ENCODE measurements at places on chromosomes 4 and X.

GRCh38 chrX:17007134-17007768 lies 60.8 kb downstream of the REPS2 start:
- peak; percentile 21 for DNase-seq

DNA sequence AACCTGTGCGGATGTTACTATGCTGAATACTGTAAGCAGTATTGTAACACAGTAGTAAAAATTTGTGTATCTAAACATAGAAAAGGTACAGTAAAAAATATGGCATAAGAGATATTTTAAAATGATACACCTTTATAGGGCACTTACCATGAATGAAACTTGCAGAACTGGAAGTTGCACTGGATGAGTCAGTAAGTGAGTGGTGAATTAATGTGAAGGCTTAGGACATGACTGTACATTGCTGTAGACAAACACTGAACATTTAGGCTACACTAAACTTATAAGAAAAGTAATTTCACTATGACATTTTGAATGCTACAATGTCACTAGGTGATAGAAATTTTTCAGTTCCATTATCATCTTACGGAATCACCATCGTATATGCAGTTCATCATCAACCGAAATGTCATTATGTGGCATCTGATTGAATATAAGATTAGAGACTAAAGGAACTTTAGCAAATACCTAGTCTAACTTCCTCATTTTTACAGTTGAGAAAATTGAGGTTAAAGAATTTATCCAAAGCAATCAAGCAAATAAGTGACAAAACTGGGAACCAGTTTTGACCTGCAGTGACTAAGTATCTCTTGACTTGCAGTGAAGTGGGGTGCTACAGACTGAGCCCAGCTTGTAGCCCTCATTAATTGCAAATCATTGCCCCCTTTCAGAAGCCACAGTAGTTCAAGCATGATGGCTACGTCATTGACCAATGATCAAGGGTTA lies 55.3 kb downstream of the EGF start:
- DNase-seq = no peak

- DNase-seq = no peak
Observed at GRCh38 chr4:153489856-153490558, 23.8 kb downstream of the TMEM131L start.

- DNase-seq = no peak
Observed at GRCh38 chrX:115058276-115058675, 40.9 kb upstream of the IL13RA2 start.

DNA sequence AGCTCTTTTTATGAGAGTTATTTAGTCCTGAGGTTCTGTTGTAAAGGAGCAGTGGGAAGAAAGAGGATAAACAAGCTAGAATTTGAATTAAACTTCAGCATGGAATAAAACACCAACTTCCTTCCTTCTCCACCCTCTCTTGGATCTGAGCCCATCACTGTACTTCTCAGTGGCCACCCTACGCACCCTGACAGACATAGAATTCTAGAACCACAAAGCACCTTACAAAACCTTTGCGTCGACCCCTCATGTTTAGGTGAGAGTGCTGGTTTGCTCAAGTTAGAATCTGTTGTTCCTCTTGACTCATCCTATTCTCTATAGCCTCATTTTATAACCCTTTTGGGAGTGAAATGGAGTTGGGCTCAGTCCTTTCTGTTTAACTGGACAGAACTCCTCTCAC lies 84.6 kb upstream of the RPL34 start:
- DNase-seq = no peak

DNA sequence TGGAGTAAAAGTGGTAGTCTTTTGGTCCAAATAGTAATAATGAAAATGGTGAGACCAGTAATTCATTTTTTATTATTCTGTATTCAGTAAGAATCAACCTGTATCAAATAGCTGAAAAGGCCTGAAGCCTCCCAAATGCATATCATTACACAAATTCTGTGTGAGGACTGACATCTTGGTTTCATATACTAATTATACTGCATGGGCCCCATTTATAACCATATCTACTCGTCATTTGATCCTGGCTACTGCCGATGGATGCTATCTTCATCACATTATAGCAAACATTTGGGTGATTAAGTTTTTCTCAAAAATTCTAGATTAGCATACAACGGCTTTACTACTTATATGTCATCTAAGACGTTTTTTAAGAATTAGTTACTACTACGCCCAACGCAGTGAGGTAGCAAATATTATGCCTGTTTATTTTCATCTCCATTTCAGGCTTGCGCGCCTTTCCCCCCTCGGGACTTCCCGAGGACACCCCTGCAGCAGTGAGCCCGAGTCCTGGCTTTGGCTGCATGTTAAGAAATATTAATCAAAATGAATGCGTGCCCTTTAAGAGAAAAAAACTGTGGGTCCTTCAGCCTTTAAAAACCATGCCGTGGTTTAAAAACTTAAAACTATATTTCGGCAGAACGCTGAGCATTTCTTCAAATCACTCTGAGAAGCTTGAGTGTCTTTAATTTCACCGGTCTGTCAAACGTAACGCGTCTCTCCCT lies 814 bp upstream of the MMAA start:
- DNase-seq = peak; percentile 31

- no peak for DNase-seq
Observed at GRCh38 chr4:168871632-168872031, 138.4 kb downstream of the CBR4 start.

DNA sequence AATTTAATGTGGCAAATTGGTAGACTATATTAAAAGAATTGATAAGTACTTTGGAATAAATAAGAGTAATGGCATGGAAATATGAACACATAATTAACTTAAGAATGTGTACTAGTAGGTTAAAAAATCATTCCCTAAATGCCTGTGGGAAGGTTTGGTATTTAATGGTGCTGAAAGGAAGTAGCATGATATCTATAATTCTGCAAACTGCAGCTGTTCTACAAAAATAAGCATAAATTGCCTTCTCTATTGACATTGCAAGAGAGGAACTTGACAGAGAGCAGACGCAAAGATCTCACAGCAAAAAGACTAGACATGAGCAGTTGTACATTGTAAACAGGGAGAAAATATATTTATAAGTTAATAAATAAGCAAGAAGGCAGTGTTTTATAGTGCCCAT lies 752.5 kb upstream of the PCDH10 start:
- DNase-seq = no peak

DNA sequence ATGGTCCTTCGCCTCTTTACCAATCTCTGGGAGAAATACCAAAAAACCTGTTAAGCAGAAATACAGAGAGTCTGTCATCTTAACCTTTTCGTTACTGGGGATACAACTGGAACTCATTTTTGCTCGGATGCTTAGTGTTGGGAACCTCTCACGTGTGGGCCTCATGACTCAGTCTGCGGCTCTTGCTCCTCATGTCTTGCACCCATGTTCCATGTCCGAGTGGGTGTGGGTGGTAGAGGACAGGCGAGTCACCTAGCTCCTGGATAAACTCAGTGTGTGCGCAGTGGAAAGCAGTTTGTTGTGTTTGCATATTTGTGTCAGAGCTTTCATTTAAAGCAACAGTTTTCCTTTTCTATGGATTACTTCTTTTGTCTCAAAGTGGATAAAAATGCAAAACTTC lies 70.6 kb downstream of the TNIP2 start:
- DNase-seq = no peak

- DNase-seq = no peak
Observed at GRCh38 chr4:139048026-139048425, 32.4 kb downstream of the NOCT start.

GRCh38 chr4:171794528-171794927 lies 18.7 kb upstream of the GALNTL6 start:
- no peak for DNase-seq

DNA sequence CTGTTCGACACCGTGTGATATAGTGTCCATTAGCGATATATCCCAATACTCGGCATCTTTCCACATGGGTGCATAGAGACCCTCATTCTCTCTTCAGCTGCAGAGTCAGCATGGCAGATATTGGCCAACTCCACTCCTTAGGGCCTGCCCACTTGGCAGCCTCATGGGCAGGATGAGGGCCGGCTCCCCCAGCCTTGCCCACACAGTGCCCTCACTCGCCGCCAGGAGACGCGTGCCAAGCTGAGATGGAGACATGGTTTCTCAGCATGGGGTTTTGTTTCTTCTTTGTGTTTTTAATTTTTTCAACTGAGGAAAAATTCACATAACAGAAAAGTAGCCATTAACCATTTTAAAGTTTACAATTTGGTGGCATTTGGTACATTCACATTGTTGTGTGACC lies 5.3 kb upstream of the PLXNA3 start:
- no peak for DNase-seq

DNA sequence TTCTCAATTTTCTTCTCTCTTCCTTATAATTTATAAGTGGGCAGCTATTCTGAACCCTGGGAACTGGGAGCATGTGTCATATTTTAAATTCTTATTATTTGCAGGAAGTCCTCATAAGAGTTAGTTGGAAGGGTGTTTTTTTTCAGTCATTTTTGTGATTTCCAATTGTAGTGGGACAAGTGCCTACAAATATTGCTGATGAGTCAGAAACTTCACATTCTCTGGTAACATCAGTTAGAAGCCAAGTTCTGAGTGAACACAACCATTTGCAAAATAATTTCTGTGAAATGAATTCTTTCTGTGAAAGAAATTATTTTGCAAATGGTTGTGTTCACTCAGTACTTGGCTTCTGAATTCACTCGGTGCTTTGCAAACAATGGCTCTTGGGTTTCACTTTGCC lies 20.8 kb upstream of the NWD2 start:
- no peak for DNase-seq

- DNase-seq = no peak
Observed at GRCh38 chrX:10654960-10655359, 34.6 kb upstream of the MID1 start.

DNA sequence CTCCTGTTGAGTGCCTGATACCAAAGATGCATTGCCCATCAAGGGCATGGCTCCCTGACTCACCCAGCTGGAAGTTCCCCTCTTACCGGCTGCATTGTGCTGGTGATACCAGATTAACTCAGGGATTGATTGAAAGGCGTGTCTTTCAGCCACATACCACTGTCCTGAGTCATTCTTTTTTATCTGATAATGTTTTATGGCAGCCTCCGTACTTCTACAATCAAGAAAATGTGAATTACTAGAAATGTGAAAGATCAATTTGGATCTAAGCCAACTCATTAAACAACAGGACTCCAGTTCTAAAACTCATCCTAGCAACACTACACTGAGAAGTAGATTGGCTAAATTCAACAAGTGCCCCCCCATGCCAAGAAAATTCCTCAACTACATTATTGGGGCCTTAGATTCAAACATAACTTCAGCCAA lies 40.0 kb downstream of the TXK start:
- DNase-seq = no peak

DNA sequence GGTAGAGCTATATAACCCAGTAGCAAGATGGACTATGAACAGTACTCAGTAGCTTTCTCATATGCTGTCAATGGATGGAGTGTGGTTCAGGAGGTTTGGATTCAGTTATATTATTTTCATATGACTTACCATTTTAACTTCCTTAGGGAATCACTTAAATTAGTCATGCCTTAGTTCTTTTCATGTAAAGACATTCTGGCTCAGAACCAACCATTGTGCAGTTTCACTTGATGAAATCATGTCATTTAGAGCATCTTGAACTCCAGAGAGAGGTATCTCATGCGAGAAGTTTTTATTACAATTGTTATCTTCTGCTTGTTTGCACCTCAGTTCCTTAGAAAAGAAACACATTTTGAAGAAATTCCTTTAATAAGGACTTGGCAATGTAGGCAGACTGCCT lies 55.8 kb downstream of the IL1RAPL2 start:
- DNase-seq = no peak

DNA sequence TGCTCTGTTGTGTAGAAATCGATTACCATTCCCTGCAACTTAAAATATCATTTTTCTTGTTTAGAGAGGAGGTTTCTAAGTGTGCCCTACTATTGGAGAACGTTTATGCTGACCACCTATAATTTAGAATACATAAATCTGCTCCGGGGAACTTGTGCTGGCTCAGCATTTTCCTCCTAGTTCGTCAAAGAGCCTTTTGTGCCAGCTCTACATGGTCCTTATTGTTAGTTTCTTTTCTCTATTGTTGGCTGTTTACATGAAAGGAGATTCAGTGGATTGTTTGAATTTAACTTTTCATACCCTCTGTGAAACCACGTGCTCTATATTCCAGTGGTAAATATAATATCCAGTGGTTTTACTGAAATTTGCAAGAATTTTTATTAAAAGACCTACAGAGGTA lies 53.4 kb upstream of the ATP8A1 start:
- DNase-seq = no peak

- no peak for DNase-seq
Observed at GRCh38 chr4:76626686-76627465, 191.8 kb downstream of the SHROOM3 start.

DNA sequence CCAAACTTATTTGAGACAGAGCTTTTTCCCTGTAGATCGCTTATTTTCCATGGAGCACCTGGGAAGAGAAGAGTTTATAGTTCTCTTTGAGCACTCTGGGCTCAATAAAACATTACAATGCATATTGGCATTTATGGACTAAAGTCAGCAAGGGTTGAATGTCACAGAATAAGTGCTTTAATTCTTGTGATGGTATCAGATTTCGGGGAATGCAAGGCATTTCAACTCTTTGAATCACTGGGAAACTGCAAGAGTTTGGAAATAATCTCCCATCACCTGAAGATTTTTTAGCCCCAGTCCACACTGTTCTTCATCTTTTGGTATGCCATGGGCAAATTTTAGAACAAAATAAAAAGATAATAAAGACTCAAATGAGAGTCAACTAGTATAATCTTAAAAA lies 111.5 kb upstream of the WDFY3 start:
- DNase-seq = no peak

- DNase-seq = no peak
Observed at GRCh38 chrX:135541351-135541750, 20.9 kb downstream of the INTS6L start.

All from GM13976 (cell line).